WTC11 (cell line): ENCODE measurements at places on chromosomes 4 and X. TPM values are rescaled to one million over a fixed set of nuclear protein-coding genes. Genes with fewer than 3 reads are reported as not detected.

DNA sequence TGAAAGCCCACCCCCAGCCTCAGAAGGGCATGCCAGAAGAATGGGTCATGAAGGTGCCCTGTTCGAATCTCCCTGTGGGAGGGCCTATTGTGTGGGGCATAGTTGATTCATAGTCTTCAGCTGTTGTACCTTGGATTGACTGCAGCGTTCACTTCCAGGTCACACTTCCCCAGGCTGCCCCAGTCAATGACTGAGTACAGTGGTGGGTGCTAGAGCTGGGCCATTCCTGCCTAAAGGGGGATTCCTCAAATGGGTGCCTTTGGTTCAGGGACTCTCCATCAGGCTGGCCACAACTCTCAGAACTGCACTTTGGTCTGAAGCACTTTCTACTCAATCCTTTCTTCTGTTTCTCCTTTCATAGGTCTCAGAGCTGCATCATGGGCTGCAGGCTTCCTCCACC lies 35.0 kb upstream of the RASGEF1B start:
- H3K27ac ChIP-seq: no peak overlapping the region
- DNase-seq: no peak

DNA sequence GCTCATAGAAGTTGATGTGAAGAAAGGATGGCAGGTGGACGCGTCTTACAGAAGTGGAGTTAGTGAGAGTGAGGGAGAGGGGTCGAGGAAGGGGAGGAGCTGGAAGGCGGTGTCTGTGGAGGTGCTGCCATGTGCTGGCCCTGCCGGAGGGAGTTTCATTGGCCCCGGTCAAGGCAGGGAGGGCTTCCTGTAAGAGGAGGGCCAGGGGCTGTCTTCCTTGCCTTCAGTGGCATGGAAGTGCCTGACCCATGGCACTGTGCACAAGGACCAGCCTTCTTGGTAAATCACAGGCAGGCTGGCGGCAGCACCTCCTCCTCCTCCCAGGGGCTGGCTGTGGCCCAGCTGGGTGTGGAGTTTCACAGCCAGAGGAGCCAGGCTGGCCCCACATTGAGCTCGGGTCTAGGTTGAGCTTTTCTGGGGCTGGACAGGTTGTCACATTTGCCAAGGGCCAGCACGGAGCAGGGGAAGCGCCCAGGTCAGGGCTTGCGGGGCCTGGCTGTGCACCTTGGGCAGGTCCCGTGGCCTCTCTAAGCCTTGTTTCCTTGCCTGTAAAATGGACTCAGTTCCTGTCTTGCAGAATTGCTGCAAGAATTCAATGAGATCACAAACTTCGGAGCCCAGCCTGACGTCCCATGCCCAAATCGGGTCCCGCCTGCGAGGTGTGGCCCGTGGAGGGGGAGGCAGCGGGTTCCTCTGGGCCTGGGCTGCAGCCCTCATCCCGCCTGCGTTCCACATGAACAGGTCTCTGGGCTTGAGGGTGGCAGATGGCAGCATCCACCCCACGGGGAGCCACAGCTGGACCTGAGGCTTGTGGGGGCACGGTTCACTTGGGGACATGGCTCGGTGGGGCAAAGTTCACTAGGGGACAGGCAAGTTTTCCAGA lies 7.0 kb downstream of the HTRA3 start:
- peaks cover 5% of the 10 kb centered on the region; the same call in 1 of the 2 replicates for H3K27me3 ChIP-seq
- H3K4me3 ChIP-seq: no peak overlapping the region
- H3K36me3 ChIP-seq: no peaks in the 10 kb centered on the region
- no peaks in the 10 kb centered on the region for H3K4me1 ChIP-seq
- no peak for DNase-seq

Gene PPARGC1A
- total RNA-seq: 1.9 to 2.9 TPM (median 2.0 TPM) in 3 replicates

- peak overlapping the region; percentile 92 for H3K4me3 ChIP-seq
- H3K36me3 ChIP-seq: peaks cover 2% of the 10 kb centered on the region
These were observed 10.1 kb downstream of the PITX2 start for GRCh38 chr4:110612631-110613269.

Gene COL4A5
- 30.7 to 43.0 TPM (median 36.4 TPM) in 3 replicates for total RNA-seq

Gene ASMT
- total RNA-seq: 0.32 to 0.87 TPM (median 0.33 TPM) in 3 replicates
